ENCODE measurements at places on chromosomes 13 and 19.

- DNase-seq = no peak
Measured at GRCh38 chr13:88648598-88649373, 977.6 kb downstream of the SLITRK5 start.

- no peak for DNase-seq
Measured at GRCh38 chr19:29630655-29631054, 24.6 kb downstream of the POP4 start.

DNA sequence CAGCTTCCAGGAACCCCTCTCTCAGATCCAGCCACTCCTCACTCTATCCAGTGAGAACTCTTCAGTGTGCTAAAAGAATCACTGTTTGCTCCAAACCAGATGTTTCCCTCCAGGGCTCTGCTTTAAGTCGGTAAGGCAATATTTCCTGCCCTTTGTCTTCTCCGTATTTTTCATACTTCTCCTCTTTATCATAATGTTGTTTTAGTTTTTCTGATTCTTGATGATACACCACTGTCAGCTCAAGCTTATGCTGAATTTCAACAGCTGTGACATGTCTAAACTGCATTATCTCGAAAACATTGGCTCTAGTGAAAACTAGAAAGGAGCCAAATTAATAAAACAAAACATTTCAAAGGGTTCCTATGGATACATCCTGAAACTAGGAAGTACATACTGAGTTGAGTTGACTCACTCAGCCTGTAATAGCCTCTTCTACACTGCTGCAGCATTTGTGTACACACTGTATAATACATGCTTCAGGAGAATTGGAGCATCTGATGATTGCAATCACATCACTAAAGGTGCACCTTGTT lies 39.8 kb downstream of the GPR180 start:
- peak; percentile 71 for DNase-seq

DNA sequence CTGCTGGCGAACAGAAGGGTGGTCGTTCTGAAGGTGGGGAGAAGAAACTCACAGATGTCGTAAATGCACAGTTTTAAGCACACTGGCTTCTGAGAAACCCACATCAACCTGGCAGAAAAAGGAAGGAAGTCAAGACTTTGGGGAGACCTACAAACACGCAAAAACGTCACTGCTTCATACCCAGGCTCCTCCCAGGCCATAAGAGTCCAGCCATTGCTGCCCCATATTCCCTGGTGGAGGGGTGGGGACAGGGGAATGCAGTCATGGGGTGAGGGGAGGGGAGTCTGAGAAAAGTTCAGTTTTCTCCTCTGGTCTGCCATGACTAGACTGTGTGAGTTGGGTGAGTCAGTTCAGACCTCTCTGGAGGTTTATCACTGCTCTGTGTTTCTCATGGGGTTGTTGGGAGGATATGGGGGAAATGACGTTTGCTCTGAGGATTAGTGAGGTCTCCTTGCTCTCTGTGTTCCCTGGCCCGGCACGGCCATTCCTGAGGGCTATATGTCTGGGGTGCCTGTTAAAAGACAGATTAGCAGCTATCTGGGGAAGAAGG lies 139.0 kb downstream of the FLT1 start:
- peak; percentile 72 for DNase-seq

DNA sequence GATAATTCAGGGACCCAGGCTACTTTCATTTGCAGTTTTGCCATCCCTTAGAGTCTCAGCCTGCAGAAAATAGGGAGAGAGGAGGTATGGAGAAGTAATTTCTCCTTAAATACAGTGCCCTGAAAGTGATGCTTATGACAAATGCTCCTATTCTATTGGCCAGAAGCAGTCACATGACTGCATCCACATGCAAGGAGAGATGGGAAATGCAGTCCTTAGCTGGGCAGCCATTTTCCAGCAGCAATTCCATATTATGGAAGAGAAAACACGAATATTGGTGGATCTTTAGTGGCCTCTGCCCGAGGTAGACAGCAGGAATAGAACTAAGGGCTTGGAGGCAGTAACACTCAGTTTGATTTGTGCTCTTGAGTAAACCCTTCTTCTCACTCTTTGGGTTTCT lies 39.4 kb downstream of the VAV1 start:
- DNase-seq = peak; percentile 52

GRCh38 chr13:30523211-30523610 lies 57.5 kb upstream of the HMGB1 start:
- no peak for DNase-seq

DNA sequence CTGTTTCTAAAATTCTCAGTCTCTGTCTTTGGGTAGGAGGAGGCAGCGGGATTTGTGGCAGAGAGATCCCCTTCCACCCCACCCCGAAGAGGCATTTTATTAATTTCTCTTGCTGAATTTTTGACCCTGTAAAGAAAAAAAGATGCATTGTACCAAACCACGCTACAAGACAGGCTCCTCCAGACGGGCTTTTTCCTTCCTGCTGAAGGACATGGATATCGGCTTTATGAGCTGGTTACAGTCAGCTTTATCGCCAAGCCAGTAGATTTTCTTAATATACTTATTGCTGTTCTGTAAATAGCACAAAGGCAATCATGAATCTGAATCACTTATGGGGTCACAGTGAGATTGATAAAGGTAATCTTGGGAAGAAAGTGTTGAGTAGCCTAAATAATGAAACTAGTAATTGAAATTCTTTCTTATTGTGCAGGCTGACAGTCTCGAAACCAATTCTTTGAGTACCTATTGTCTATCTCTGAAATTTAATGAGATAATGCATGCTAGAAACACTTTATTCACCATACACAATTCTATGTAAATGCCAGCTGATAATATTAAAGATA lies 24.5 kb downstream of the MBNL2 start:
- DNase-seq = no peak

DNA sequence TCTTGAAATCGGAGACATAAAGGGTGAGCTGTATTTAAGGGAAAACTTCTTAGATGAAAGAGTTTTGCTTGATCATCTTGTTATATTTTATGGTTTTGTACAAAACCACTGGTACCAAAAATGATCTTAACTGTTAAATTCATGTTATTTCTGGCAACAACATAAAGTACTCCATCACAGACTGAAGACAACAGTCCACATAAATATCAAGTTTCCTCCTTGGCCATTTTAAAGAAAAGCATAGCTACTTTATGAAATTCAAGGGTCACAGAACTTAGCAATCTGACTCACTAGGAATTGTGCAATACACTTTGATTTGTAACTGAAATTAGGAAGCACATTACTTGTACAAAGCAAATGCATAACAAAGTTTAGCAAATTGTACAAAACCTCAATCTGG lies 66.3 kb downstream of the TBC1D4 start:
- DNase-seq = peak; percentile 95

DNA sequence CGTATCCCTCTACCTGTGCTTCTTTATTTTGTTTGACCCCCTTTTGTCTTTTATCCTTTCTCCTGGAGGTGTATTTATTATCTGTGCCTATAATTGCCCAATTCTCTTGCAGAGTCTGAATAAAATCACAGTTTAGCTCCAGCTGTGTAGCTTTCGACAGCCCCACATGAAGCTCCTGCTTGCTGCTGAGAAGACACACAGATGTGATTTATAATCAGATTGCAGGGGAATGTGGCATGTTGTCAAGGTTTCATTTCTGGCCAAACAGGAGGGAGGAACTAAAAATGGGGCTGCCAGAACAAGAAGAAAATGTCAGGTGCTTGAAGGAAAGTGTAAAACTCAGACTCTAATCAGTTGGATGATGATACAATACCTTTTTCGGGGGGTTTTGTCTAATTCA lies 22.7 kb downstream of the CCNA1 start:
- DNase-seq = no peak

- DNase-seq = peak; percentile 63
Measured at GRCh38 chr19:19053508-19054314, 10.1 kb upstream of the SLC25A42 start.

GRCh38 chr19:42269478-42270345 lies 660 bp downstream of the CIC start:
- no peak for DNase-seq

DNA sequence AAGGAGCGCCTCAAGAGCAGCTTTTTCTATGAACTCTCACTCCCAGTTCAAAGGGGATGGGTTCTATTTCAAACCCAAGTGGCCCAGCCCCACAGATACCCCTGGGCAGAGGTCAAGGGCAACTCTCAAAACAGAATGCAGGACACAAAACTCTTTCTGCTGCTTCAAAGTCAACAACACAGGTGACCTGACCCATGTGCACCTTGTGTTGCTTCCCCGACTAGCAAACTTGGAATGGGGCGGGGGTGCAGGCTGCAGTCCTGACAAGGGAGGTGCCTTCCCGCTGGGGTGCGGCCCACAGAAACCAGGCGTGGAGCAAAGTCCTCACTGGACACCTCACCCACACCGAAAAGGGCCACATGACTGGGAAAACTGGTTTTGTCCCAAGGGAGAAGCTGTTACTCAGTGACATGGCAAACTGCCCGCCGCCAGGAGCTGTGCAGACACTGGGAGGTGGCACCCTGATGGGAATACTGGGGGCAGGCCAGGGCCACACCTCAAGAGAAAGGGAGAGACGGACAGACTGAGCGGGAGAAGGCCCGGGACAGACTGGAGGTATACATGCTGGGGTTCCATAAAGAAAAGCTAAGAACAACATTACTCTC lies 17.4 kb downstream of the ZC3H4 start:
- DNase-seq = no peak

DNA sequence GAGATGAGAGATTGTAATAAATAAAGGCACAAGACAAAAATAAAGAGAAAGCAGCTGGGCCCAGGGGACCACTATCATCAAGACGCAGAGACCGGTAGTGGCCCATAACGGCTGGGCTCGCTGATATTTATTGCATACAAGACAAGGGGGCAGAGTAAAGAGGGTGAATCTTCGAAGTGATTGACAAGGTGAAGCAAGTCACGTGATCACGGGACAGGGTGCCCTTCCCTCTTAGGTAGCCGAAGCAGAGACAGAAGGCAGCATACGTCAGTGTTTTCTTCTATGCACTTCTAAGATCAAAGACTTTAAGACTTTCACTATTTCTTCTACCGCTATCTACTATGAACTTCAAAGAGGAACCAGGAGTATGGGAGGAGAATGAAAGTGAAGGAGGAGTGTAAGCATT lies 4.6 kb upstream of the PRKCG start:
- peak; percentile 27 for DNase-seq

- DNase-seq = no peak
Measured at GRCh38 chr19:3826163-3826562, 40.0 kb upstream of the MATK start.

DNA sequence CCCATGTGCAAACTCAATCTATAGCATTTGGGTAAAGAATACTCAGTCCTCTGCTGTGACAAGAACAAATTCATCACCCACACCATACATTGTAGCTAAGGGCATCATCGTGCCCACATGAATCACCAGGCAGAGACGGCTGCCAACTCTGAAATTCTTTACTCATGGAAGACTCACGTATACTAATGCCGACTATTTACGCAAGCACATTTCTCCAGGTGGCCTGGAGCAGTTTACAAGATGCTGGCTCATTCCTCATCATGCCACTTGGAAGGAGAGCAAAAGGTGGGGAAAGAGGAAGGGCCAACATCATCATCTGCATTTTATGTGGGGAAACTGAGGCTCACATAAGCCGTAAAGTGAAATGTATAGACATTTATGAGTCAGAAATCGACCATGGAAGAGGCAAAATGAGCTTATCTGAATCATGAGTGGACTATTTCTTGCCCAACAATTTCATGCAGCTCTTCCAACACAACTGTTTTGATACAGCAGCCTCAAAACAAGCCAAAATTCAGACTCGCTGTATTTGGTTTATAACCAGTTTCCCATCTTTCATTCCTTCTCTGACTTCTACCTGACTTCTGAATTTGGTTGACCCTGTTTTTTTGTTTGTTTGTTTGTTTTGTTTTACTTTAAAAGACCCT lies 213.9 kb upstream of the SERP2 start:
- DNase-seq = peak; percentile 11

DNA sequence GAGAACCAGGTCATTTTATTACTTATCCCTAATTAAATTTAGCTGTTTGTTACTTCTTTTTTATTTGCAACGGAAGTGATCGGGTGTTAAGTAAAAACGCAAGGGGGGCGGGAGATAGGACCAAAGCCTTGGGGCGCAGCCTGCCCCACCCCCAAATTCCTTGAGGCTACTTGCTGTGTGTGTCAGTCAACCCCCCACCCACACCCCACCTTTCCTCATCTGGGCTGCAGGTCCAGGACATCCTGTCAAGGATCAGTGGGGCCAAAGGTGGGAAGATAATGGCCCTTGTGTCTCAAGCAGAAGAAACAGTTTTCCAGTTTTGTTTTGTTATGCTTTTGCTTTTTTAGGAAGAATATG lies 1.2 kb upstream of the FOXO1 start:
- DNase-seq = no peak

GRCh38 chr19:39637891-39638290 lies 17.8 kb upstream of the LGALS16 start:
- no peak for DNase-seq

DNA sequence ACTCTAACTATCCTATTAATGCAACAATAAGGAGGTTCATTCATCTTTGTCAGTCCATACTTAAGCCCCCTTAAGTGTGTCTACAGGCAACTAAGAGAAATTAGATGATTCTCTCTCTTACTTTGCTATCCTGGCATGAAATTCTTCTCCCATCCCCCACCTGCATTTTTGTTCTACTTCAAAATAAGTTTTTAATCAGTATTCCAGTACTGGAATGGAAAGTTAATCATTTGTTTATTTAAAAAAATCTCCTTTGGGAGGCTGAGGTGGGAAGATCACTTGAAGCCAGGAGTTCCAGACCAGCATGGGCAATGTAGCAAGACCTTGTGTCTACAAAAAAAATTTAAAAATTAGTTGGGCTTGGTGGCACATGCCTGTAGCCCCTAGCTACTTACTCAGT lies 222.1 kb downstream of the MZT1 start:
- DNase-seq = no peak

- no peak for DNase-seq
Measured at GRCh38 chr13:27309401-27309958, 38.9 kb downstream of the RASL11A start.

GRCh38 chr13:112525356-112525945 lies 62.5 kb downstream of the TUBGCP3 start:
- DNase-seq = no peak

DNA sequence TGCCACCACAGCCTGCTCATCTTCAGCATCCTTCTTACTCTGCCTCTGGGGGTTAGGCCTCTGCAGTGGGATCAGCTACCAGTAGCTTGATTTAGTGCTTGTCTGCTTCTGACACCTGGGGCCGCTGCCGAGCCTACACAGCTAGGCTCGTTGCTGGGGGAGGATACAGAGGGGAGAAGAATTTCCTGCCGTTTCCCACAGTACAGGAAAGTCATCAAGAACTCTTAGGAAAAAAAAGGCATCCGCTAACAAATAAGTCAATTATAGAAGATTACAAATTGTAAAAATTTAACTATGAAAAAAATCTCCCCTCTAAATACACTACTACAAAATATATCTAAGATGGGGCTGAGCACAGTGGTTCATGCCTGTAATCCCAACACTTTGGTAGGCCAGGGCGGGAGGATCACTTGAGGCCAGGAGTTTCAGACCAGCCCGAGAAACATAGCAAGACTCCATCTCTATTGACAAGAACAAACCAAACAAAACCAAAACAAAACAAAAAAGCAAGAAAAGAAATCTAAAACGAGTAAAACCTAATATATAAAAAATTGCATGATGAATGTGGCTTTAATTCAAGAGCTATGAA lies 26.7 kb downstream of the LATS2 start:
- DNase-seq = peak; percentile 63

Data from fibroblast of mammary gland (primary cell).